Thoracic aorta (tissue), 2 donors: ENCODE measurements at places on chromosomes 16 and 17.

GRCh38 chr17:36936455-36937000 is 747 bp upstream of the LHX1 start:
- H3K27me3 ChIP-seq: peaks cover 90% of the 10 kb centered on the region
- no peak for DNase-seq
- H3K4me1 ChIP-seq: peaks cover 46% of the 10 kb centered on the region
- H3K4me3 ChIP-seq: peak overlapping the region; percentile 38
- H3K27ac ChIP-seq: no peak overlapping the region

DNA sequence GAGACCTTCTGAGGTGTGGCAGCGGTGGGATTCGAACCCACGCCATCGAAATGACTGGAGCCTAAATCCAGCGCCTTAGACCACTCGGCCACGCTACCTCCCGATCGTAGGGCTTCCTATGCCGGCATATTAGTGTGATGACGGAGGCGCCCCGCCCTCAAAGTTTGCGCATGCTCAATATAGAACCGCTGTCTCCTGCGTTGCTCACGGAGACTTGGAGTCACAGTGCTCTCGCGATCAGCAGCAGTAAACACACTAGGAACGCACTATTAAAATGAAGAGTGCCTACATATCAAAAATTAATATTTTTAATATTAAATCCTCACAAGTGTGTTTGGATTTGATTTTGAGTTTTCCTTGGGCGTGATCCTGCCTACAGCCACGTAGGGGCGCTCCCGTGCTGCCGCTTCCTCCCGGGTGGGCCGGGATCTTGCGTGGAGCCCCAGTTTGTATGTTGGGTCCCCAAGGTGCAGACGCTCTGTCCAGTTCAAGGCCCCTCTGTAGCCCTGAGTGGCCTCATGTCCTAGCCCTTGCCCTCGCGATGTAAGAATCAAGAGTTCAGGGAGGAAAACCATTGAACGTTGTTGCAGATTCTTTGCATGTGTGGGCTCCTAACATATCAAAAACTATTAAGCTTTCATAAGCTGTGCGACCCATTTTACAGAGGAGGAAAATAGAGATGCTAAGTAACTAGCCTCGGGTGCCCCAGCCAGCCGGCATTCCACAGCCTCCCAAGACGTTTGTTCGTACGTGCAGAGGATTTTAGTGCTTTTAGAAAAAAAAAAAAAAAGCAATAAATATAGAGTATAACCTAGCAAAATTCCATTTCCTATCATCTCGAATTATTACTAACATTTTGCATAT is 10.2 kb upstream of the EEF2K start:
- peaks cover 23% of the 10 kb centered on the region for H3K4me1 ChIP-seq
- H3K27ac ChIP-seq: peak overlapping the region; percentile 36
- peak overlapping the region; percentile 76 for H3K4me3 ChIP-seq
- peak; percentile 33 for DNase-seq
- no peaks in the 10 kb centered on the region for H3K36me3 ChIP-seq
- H3K27me3 ChIP-seq: no peaks in the 10 kb centered on the region

- H3K36me3 ChIP-seq: no peaks in the 10 kb centered on the region
- H3K4me1 ChIP-seq: no peaks in the 10 kb centered on the region
- DNase-seq: no peak
- H3K27me3 ChIP-seq: no peaks in the 10 kb centered on the region
Observed at GRCh38 chr16:31410082-31410481, 16.9 kb downstream of the ITGAD start.

DNA sequence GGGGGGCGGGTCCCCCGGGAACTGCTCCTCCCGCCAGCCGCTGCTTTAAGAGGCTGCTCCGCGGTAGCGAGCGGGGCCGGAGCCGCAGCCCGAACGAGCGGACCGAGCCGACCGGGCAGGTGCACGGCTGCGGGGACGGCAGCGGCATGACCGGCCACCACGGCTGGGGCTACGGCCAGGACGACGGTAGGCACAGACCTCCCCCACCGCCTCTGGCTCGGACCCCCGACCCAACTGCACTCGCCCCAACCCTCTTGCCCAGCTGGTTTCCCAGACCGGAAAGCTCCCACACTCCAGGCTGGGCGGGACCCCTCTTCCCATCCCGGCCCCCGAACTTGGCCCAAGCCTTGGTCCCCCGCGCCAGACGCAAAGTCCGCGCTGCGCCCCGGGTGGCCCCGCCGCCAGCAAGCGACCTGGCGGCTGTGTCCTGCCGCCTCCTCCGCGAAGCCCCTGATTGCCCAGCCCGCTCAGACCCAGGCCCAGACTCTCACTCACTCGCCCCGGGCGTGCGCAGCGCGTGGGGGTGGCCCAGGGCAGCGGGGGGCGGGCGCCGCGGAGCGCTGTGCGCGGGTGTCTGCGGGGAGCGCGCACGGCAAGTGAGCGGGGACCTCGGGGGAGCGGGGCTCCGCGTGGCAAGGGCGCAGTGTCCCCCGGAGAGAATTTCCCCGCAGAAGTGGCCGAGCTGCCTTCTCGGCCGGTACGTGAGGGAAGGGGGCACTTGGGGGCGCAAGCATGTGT is at the start of gene CA7:
TSS of gene CA7 (plus strand) at position 73 of the 738 bp plus-strand sequence. CDS start at position 147, 74 bp downstream.
- peaks cover 22% of the 10 kb centered on the region for H3K4me1 ChIP-seq
- peak within 1 kb of the TSS; percentile 67 for H3K4me3 ChIP-seq
- peaks cover 4% of the 10 kb centered on the region for H3K27me3 ChIP-seq
- no peaks in the 10 kb centered on the region for H3K36me3 ChIP-seq
- DNase-seq: no peak
- no peak within 1 kb of the TSS for H3K27ac ChIP-seq

DNA sequence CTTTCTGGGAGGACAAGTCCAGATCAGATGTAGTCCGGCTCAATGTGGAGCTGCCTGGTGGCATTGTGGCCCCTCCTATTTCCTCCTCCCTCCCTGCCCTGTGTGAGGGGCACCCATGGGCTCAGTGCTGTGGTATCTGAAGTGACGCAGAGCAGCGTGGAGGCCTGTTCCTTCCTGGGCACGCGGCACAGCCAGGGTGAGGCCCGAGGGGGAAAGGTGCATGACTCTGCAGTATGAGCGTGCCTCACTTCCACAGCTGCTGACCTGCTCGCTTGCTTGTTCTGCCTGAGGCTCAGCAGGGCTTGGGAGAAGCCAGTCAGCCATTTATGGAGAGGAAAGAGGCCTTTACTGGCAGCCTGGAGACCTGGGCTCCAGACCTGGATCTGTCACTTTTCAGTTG is 11.7 kb downstream of the TMEM238L start:
- no peaks in the 10 kb centered on the region for H3K36me3 ChIP-seq
- DNase-seq: no peak
- H3K27me3 ChIP-seq: no peaks in the 10 kb centered on the region
- no peak overlapping the region for H3K4me3 ChIP-seq

DNA sequence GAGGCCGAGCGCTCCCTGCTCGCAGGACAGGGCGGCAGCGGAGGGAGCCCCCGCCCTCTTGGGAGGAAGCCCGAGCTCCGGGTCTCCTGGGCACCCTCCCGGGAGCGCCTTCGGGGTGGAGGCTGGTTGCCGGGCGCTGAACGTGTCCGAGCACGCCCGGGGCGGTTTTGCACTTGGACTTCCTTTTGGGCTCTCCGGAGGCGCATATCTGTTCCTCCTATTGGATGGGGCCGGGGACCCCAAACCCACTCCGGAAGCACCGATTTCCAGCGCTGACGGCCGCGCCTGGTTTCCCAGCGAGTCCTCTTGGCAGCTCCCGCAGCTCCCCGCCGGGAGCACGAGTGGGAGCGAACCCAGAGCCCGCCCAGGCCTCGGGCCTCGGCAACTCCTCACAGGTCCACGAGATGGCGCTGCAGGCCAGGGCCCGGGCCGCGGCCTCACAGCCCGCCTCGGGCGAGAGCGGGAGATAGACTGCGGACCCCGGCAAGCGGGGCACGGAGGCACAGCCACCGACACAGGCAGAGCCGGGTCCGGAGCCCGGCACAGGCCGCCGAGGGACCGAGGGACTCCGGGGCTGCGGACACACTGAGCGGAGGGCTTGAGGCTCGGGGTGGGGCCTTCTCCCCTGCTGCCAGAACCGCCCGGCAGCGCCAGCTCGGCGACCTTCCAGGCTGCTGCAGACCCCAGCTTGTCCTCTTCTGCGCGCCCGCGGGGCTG is 12.7 kb downstream of the TBX2 start:
- H3K4me1 ChIP-seq: peaks cover 12% of the 10 kb centered on the region
- no peaks in the 10 kb centered on the region for H3K27me3 ChIP-seq
- DNase-seq: no peak
- H3K27ac ChIP-seq: peak overlapping the region; percentile 96

GRCh38 chr16:64251742-64252141 is 870.1 kb downstream of the CDH11 start:
- H3K36me3 ChIP-seq: no peaks in the 10 kb centered on the region
- DNase-seq: no peak
- no peaks in the 10 kb centered on the region for H3K4me1 ChIP-seq
- H3K27ac ChIP-seq: no peak overlapping the region

GRCh38 chr17:72467841-72468653 is 347.2 kb downstream of the SOX9 start:
- H3K36me3 ChIP-seq: no peaks in the 10 kb centered on the region
- no peaks in the 10 kb centered on the region for H3K4me1 ChIP-seq
- H3K27ac ChIP-seq: no peak overlapping the region
- H3K4me3 ChIP-seq: no peak overlapping the region
